ENCODE measurements at places on chromosomes 4 and X.

DNA sequence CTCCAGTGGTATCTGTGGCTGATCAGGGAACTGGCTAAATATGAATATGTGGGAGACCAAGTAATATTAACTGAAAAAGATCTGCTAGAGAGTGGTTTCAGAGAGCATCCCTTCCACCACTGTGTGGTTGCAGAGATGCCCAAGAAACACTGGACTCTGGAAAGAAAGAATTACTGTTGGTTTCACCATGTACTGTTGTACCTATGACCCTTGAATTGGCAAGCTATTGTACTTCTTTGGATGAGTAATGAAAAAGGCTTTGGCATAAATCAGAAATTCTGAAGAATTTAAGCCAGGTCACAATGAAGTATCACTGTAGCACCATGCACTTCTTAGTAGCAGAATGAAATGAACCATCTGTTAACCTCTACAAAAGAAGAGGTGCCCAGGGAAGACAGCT, 134.4 kb upstream of the INTU start:
- DNase-seq, result no peak

DNA sequence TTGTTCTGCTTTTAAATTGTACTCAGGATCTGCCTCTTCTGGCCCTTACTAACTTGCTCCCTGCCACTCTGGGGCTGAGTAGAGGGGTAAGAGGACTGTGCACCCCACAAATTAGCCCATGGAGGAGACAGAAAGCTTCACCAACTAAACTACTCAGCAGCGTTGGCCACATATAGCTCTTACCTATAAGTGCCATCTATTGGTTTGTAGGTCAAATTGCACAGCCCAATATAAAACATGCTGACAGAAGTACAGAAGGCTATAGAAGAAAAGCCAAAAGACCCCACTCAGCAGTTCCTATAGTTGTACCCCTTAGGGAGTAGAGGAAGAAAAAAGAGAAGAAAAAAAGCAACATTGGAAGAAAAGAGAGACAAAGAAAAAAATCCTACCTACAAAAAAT, 341.2 kb upstream of the FMR1 start:
- DNase-seq, result no peak

- peak; percentile 5 for DNase-seq
Observed at GRCh38 chr4:170420255-170420693, 330.5 kb upstream of the AADAT start.

DNA sequence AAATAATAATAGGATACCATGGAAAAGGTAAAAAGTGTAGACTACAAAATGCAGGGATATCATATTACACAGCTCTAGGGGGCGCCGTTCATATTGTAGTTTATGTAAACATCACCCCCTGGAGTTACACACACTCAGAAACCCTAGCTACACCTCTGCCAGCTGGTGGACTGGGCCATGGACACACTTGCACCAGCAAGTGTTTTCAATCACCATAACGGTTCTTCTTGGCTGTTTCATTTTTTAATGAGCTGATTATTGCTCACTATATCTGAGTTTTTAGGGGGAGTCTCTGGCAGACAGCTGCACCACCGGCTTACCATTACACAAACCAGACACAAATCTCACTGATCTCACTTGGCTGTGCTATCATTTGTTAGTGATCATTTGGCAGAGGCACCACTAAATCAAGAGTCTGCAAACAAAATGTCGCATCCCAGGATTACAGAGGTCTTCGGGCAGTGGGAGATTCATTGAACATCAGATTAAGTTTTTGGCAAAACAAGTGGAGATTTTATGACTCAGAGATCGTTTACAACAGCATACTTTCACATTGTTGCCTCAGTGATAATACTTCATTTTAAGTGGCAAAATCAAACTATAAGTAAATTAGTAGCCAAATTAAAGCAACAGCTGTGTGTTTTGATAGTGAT, 185.7 kb downstream of the UNC5C start:
- peak; percentile 28 for DNase-seq

DNA sequence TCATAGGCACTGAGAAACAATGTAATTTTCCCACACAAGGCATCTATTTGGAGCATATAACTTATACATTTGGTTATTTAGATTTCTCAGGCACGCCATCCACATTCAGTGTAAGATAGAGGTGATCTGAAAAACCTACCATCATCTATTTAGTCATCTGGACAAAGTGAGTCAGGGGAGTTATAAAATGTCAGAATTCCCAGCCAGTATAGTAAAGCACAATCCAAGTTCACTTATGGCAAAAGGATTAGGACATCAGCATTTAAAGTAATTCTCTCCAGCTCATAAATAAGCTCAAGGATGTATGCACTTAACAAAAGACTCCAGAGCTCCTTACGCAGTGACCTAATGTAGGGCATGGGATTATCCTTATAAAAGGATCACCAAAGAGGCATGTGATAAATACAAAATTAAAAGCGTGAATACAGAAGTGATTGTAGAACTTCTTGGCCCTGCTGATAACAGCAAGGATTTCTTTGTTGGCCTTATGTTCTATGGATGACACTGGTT, 65.3 kb upstream of the DCLK2 start:
- no peak for DNase-seq

DNA sequence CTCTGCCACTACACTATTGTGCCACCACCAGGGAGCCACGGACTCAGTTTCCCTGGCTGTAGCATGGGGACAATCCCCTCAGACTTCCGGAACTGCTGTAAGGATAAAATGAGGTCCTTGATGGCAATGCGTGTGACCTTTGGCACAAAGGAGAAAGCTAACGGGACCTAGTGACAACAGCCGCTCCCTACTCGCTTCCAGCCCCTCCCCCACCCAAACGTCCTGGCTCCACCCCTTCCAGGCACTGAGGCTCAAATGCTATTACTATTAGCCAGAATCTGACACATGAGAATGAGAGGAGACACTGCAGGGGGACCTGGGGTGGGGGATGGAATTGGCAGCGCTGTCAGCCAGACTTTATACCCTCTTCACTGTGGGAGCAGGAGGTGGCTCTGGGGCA, 5.4 kb upstream of the DUSP9 start:
- no peak for DNase-seq
